Mesenteric fat pad (tissue), 1 donor: ENCODE measurements at places on chromosomes 16 and 17. TPM values are rescaled to one million over a fixed set of nuclear protein-coding genes. Genes with fewer than 3 reads are reported as not detected.
A peak's percentile ranks its signal among the peaks of the same experiment; 100 is the strongest.

DNA sequence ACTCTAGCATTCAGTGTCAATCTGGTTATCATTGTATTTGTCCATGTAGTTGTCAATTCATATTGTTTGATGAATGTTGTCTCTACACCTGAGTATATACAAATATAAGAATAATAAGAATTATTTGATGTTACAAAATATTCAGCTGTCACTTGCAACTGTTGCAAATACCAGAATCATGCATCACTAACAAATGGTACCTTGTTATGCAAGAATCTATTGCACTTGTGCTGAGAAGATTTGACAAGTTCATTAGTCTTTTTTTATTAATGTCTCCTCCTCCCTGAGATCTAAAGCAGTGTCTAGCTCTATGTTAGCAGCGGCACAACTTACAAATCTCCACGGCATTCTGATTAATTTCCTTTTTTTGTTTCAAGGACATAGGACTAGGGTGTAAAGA, 22.2 kb upstream of the AKAP1 start:
- no peak for DNase-seq

DNA sequence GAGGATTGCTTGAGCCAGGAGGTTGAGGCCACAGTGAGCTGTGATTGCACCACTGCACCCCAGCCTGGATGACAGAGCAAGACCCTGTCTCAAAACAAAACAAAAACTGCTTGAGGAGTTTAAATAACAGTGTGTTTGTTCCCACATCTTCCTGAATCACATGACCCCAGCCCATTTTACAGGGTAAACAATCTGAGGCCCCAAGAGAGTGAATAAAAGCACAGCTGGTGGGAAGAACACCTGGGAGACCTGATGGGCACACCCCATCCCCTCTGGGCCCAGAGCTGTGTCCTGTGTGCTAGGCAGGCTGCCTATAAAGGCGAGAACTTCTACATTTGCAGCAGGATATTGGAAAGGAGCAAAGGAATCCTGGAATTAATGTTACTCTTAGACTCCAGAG, 69.6 kb downstream of the PLXDC1 start:
- DNase-seq = no peak

GRCh38 chr16:1560153-1560552, 26.7 kb downstream of the TMEM204 start:
- no peak for DNase-seq

DNA sequence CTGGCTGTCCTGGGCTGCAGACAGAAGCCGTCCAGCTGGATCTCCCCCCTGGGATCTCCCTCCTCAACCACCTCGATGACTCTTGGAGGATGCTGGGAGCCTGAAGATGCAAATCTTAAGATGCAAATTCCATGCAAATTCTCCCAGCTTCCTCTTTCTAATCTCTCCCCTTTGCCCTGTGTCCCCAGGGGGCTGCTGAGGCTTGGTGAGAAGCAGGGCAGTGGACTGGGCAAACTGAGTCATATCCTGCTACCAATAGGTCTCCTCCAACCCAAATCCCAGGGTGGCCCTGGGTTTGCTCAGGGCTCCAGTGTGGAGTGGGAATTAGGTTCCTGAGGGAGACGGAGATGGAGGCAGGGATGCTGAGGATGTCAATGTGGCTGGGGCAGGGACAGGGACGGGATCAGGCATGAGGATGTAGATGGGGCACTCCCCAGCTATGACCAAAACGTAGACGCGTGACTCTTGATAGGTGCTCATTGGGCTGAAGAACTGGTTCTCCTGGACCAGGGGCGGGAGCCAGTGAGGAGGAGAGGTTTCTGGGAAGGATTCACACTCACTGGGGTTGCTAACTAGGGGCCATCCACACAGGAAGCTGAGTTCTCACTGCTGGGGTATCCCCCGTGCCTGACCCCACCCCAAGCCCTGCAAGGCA, 3.6 kb upstream of the ALOX12B start:
- no peak for DNase-seq

- no peak for DNase-seq
These were observed at the start of gene PRAC1 for GRCh38 chr17:48722201-48722907. PRAC1 (minus strand) TSS chr17:48722518; CDS start chr17:48722392, 126 bp downstream.

DNA sequence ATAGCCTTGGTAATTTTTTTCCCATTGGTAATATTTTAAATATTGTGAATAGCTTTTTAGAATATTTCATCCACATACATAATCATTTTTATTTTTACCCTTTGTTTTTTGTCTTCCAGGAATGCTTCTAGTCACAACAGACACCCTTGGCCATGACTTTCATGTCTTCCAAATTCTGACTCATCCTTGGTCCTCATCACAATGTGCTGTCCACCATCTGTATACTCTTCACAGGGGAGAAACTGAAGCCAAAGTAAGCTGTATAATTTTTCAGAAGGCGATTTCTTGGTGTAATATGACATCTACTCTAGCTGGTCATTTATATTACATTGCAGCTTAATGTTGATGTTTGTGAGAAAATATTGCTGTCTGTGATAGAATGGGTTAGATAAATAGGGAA, 269.4 kb downstream of the BCAS3 start:
- DNase-seq = no peak

DNA sequence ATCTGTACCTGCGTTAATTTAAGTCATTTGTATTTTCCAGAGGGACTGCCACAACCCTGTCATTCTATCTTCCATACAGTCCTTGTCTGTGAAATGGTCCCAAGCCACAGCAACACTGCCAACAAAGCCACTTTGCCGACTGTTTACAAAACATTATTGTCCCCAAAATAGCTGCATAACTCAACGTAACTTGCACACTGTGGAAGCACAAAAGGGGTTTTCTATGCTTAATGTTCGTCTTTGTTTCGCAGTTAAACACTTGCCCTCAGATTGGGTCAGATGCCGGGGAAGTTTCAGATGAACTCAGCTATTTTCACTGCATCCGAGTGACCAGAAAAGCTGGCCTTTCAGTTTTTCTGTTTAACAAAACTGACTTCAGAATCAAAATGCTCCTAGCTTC, 4.6 kb downstream of the SEC14L5 start:
- DNase-seq = no peak

- DNase-seq = no peak
These were observed 456.1 kb upstream of the ASIC2 start for GRCh38 chr17:33749171-33749570.

GRCh38 chr16:11726008-11726407, 16.6 kb downstream of the TXNDC11 start:
- no peak for DNase-seq

DNA sequence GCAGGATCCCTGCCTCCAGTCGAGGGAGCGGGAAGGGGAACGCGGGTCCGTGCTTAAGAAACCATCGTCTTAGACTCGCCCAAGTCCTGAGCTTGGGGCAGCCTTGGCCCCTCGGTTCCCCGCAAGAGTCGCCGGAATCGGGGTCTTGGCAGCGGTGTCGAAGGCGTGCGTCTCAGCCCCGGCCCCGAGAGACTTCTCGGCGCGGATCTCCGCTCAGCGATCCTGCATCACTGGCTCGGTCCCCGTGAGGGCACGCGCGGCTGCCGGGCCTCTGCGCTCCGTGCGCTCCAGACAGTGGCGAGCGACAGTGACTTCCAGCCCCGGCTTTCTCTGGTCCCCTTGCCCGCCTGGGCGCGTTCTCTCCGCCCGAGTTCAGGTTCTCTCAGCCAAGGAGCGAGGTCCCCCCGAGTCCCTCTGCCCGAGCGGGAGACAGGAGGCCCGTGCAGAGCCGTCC, 380 bp downstream of the HS3ST3A1 start:
- DNase-seq = no peak

DNA sequence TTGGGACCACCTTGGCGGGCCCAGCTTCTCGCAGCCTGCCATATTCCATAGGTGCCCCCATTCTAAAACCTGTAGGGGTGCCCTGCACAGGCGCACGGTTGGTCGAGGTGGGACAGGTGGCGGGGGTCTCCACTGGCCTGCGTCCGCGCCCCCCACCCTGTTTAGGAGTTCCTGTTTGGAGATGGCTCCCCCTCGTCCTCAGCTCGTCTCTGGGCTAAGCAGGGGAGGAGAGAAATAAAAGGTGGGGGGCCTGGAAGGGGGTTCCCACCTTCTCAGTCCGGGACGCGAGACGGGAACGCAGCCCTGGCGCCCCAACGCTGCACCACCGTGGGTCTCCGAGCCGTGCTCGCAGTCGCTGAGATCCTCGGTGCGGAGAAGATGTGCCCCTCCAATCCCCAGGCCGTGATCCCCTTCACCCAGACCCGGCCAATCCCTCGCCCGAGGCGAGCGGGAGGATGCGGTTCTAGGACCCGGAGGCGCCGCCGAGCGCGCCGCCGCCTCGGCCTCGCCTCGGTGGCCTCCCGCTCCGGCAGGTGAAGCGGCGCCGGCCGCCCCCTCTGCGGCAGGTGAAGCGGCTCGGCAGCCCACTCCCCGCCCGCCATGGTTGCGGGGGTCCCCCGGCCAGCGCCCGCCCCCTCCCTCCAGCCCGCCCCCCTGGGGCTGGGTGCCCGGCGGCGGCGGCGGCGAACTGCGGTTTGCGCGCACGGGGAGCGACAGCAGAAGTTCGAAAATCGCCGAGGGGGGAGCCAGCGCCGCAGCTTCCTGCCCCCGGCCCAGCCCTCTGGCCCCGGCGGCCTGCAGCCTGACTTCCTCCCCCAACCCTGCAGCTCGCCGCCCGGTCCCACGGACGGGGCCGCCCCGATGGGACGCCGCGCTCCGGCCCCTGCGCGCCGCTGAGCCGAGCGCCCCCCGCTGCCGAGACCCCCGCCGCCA, at the start of gene FMNL1:
Gene FMNL1 (plus strand): TSS at position 805 of the 933 bp plus-strand sequence. CDS start 240 bp downstream, outside the sequence.
- DNase-seq = no peak

DNA sequence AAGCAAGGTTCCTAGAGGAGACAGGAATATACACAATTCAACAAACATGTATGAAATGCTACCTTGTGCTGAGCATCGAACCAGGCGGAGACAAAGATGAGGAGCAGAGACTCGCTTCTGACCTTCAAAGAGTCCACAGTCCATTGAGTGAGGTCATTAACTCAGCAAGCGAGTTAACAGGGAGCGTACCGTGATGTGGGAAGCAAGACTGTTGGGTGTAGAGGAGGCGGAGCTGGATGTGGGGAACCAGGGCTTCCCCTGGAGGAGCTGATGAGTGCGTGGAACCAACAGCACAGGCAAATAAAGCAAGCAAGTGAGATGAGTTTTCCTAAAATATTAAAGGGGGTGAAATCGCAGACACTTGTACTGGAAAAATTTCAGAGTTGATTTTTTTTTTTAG, 65.0 kb downstream of the NXN start:
- no peak for DNase-seq

DNA sequence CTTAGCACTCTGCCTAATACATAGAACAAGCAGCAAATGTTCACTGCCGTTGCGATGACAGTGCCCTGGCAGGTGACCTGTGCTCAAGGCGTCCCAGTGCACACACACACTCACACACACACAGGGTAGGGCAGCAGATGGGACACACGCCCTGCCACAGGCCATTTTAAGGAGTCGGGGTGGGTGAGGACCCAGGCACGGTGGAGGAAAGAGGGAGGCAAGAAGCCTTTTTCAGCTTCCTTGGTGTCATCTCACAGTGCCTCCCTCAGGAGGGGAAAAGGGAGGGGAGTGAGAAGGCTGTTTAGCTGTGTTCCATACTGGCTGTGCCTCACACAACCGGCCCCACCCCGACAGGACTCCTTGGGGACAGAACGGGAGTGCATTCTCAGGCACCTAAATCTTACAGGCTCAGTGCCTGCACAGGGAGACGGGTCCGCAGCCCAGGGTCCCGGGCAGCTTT, 1.5 kb downstream of the PITPNM3 start:
- no peak for DNase-seq

DNA sequence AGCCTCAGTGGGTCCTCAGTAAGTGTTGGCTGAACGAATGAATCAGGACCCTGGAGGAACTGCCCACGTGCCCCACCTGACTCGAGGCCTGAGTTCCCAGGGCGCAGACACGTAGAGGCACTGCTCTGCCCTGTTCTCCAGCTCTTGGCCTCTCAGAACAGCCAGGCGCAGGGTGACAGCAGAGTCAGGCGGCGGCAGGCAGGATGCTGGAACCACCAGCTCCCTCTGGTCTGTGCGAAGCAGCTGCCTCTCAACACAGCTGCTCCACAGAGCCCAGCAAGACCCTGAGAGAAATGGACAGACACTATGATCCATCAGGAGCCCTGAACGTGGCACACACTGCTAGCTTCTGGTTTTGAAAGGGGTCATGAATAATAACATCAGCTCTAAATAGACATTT, 53.1 kb upstream of the BCO1 start:
- no peak for DNase-seq

- DNase-seq = peak; percentile 49
These were observed 10.8 kb downstream of the ARL2BP start for GRCh38 chr16:57255686-57256415.

- no peak for DNase-seq
These were observed 275.0 kb upstream of the CDH5 start for GRCh38 chr16:66091471-66091891.

DNA sequence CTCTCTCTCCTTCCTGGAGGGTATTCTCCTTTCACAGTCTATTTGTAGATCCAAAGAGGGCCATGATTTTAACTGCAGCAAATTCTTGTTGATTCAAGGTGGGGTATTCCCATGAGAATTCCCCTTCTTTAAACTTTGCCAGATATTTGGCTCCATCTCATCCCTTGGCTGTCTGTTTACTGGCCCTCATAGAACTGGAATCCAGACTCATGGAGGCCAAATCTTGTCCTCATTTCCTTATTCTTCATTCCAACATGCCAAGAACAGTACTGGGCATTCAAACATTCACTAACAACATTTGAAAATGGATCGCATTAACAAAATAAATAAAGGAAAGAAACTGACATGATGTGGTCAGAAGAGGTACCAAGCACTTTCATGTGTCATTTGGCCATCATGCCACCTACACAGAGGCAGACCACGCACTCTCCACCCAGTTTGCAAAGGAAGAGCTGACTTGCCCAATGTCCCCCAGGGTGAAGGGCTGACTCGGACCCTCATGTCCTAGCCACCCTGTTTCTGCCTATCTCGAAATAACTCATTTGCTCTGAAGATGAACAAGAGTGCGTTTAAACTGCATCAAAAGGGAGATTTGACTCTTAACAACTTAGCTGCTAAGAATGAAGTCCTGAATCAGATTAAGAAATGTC, 23.1 kb upstream of the SLC35B1 start:
- no peak for DNase-seq

DNA sequence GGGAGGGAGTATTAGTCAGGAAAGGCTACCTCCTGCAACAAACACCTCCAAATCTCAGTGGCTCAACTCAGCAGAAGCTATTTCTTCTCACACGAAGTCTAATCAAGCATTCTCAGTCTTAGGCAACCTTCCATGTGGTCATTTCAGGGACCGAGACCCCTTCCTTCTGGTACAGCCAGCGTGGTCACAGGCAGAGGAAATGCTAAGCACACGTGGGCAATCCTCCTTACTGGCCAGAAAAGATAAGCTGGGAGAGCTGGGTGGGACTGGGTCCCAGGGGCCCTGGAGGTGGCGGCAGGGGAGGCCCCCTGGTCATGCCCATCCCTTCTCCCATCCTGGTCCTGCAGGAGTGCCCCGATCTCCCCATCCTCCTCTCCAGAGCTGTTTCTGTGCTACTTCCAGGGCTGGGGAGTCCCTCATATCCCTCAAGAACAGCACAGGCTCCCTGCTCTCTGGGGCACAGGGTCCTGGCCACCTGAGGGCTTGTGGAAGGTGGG, 5.7 kb upstream of the CX3CL1 start:
- DNase-seq = no peak

- DNase-seq = no peak
These were observed 36.4 kb downstream of the HEATR3 start for GRCh38 chr16:50102051-50102746.

The TMED6 gene
- total RNA-seq = 1.2 TPM

The CDH15 gene
- total RNA-seq = not detected

The ZNF469 gene
- 2.5 TPM for total RNA-seq

The PITPNM3 gene
- 1.1 TPM for total RNA-seq

The WDR45B gene
- total RNA-seq = 65.3 TPM

The EPOP gene
- total RNA-seq = 2.5 TPM

The CRYM gene
- total RNA-seq = not detected

The KRTAP16-1 gene
- total RNA-seq = not detected

The CDRT15L2 gene
- not detected for total RNA-seq

The C16orf74 gene
- 3.1 TPM for total RNA-seq

The LGALS9 gene
- 116 TPM for total RNA-seq
